ENCODE measurements at places on chromosomes 7 and 10.
A peak's percentile ranks its signal among the peaks of the same experiment; 100 is the strongest.

DNA sequence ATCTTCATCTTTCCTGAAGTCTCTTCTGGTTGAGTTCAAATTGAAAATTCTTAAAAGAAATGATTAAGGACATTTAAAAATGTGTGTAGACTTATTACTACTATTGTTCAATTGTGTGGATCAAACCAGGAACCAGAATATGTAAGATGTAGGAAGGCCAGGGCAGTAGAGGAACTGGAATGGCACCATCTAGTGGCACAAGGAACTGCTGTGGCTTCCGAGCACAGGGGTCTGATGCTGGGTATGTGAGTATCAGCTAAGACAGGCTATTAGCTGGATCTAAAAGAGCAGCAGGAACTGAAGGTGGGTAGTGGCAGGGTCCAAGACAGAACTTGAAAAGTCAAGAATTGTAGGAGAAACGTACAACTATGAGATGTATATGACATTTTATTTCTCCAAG, 247.3 kb downstream of the SEMA3A start:
- DNase-seq: no peak

- DNase-seq: no peak
Measured at GRCh38 chr7:499853-500485, 19.7 kb downstream of the PDGFA start.

GRCh38 chr10:119104654-119105015, 722 bp downstream of the DENND10 start:
- no peak for DNase-seq

DNA sequence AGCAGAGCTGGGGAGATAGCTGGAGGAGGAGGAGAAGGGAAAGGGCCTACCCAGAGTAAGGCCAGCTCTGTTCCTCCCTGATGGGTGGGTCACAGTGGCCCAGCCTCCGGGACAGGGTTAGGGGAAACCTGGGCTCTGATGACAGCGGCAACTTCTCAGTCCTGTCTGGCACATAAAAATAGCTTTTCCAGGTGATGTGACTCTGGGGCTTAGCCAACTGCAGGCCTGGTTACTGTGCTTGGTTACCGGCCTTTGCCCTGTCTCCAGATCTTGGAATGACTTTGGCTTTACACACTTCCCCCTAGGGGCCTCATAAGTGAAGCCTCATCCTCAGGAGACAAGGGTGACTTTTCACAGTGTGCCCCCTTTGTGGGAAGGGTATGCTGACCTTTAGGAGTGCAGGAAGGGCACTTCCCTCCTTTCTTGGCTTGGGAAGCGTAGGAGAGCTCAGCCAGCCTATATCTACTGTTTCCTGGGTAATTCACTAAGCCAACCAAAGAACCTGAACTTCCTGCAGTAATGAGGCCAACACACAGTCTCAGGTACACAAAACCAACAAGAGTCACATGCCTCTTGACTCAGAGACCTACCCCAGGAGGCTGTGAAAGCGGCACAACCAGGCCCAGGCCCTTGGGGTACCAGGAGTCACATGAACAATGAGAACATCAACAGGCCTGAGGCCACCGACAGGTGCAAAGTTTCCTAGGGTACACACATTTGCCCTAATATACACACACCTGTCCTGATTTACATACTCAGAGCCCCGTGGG, 11.7 kb upstream of the HILPDA start:
- DNase-seq: no peak

DNA sequence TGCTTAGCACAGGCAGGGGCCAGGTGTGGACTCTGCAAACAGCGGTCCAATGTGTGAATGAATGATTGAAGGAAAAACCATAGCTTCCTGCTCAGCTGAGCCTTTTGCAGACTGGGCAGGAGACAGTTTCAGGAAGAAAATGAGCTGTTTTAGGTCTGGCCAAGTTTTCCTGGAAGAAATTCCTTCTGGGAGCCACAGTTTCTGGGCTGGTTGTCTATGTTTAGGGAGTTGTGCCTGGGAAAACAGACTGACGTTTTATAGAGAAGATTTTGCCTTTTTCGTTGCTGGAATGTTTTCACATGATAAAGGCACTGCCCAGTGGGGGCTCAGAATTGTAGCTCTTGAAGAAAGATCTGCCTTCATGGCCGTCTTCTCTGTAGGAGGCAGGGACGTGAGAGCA, 255.1 kb downstream of the CCSER2 start:
- DNase-seq: no peak

DNA sequence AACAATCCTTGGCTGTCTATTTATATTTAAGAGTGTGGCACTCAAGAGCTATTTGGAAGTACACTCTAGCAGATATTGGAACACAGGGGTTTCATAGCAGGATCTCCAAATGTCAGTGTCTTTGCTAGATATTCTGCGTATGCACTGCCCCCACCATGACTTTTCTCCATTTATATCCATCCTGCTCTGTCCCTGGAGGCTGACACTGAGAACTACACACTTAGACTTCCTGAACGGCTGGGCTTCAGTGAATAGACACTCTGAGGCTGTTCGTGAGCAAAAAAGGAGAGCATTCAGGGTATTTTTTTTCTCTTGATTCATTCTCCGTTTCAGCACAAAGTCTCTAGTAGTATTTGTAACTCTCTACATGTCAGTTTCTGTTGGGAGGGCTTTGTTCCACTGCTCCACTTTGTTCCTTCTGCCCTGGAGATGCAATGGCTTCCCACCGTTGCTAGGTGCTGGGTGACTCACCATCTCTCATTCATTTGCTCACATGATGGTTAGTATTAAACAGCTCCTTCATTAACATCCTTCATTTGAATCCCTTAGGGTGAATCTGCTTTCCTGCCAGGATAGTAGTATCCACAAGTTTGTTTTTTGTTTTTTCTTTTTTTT, 155.9 kb upstream of the SLC13A1 start:
- no peak for DNase-seq

DNA sequence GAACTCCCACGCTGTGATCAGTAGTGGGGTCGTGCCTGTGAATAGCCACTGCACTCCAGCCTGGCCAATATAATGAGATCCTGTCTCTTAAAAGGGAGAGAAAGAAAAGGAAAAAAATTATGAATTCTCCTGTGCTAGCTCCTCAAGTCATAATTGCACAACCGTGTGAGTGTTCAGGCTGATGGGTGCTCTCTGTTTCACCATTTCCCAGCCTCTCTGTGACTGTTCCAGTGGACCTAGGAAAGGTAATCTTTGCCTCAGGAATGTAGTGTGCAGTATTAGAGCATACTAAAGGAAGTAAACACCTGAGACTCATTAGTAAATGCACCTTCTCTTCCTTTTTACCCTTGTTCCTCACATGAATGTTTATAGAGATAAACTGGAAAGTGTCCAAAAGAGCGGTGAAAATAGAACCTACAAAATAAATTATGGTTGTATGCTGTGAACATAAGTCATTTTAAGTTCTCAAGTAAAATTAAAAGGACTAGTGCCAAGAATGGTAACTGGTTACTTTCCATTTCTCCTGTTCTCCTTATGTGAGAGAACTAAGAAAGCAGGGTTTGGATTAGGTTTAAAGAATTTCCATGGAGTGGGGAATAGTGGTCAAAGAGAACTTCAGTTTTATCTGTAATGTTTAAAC, 42.7 kb downstream of the INPP5F start:
- no peak for DNase-seq

- no peak for DNase-seq
Measured at GRCh38 chr10:46328853-46329689, 42.3 kb downstream of the ANTXRL start.

GRCh38 chr7:39667341-39667923, 44.1 kb downstream of the RALA start:
- no peak for DNase-seq

- DNase-seq: no peak
Measured at GRCh38 chr10:119313644-119314043, 106.3 kb downstream of the GRK5 start.

DNA sequence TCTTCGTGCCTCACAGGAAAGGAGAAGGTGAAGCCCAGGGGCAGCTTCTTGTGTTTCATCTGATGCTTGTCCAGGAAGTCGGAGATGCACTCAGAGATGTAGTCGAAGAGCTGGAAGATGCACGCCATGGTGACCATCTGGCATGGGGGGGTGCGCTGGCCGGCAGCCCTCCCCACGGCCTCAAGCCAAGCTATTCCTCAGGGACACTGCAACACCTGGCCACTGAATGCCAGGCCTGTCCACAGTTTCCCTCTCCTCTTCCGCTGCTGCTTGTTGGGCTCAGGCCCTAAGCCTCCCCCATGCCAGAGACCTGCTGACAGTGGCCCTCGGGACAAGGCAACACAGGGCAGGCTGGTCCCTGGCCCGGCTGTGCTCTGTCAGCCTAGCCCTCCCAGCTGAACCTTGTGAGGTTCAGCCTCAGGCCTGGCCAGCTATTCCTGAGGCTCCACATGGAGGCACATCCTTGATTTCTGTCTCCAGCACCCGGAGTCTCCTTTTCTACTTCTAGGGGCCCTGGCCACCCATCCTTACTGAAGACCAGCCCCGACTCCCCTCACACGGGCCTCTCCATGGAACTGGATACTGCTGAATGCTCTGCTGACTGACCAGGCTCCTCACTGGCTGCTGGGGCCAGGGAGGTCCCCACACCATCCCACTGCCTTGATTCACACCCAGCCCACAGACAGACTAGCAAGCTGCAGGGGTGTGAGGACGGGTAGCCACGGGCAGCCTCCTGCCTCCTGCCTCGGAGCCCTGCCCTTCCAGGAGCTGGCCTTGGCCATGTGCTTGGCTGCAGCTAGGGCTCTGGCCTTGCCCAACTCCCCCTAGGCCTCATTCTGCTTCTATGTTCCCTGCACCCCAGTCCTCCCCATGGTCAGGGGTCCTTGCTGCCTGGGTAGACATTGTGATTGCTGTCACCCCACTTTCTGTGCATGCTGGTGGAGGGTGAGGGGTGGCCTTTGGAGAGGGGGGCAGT, 10.1 kb upstream of the MYL7 start:
- DNase-seq: no peak

- DNase-seq: no peak
Measured at GRCh38 chr7:44762300-44762699, 13.7 kb downstream of the ZMIZ2 start.

DNA sequence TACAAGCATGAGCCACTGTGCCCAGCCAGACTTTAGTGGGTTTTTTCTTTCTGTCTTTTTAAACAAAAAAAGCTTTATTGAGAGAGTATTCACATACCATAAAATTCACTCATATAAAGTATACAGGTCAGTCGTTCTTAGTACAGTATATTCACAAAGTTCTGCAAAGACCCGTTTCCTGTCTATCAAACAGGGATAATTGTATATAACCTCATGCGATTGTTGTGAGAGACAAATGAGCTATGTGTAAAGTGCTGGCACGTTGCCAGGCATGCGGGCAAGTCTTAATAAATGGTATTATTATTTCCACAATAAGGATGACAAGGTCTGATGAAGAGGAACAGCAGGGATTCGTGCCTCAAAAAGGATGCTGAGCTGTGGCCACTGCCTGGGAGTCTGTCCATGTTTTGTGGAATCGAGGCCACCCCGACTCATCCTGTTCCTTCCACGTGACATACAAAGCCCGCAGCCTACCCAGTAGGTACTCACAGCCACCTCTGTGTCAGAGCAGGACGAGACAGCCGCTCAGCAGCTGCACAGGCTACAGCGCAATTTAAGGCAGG, 51.6 kb downstream of the SMKR1 start:
- peak; percentile 15 for DNase-seq

GRCh38 chr10:15369256-15370211, 1.6 kb downstream of the FAM171A1 start:
- no peak for DNase-seq

DNA sequence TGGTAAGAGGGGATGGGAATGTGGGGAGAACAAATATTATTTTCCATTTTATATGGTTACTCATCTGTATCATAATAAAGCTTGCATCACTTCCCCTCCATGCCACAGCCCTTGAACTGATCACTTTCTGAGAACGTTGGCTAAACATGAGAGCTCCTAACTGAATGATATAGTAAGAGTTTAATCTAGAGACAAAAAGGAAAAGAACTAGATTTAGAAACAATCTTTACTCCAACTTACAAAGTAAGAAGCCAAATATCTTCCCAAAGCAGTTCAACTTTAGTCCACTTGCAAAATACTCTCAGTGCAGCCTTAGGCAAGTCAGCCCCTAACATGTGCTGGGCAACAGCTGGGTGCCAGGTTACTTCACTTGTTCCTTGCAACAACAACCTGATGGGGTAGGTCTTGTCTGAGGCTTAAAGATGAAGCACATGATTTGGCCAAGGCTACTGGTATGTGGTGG, 20.3 kb downstream of the SMURF1 start:
- no peak for DNase-seq

- no peak for DNase-seq
Measured at GRCh38 chr7:16205466-16205865, 215.9 kb downstream of the CRPPA start.

GRCh38 chr7:127214956-127215718, 37.6 kb downstream of the GRM8 start:
- DNase-seq: no peak

DNA sequence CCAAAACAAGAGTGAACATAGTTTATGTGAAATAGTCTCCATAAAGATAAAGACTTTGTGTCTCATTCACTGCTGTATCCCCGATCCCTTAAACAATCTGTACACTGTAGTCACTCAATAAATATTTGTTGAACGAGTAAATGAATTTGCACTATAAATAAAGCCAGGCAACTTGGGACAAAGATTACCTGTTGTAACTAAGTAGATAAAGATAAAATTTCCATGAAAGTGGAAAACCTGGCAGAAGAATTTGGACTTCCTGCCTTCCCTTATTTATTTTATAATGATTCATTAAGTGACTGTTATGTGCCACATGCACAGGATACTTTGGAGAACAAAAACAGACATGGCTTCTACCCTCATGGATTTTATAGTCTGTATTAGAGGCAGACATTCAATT, 277.7 kb upstream of the KAT6B start:
- no peak for DNase-seq

GRCh38 chr7:5694912-5695726, 86.3 kb downstream of the RNF216 start:
- peak; percentile 71 for DNase-seq

- no peak for DNase-seq
Measured at GRCh38 chr7:12524794-12525386, 45.6 kb upstream of the SCIN start.

DNA sequence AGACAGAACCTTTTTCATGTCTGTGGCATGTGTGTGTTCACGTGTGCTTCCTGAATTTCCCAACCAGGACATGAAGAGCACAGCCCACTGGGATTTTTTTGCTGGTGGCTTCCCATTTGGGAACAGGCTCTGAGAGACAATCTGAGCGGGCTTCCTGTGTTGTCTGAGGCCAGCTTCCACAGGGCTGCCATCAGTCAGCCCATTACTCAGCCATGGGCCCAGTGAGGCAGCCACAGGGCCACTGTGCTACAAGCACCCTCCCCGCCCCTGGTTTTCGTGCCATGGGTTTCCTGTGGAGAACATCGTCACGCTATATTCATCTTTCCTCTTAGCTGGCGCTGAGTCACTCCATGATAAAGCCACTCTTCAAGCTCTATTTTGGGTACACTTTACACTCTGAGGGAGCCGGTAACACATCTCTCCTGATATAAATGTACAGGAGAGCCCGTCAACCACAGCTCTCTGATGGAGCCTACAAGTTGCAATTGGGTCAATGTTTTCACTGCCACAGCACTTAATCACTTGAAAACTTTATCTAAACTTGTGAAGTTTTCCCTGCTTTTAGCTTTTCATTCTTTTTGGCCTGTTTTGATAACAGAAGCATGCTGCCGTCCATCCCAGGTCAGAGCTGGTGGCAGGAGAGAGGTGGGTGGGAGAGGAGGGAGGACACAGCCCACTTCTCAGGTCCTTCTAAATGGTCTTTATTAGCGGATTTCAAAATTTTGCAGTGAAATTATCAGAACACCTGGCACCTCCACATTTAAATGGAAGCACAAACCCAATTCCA, 96.9 kb downstream of the HIPK2 start:
- peak; percentile 58 for DNase-seq

Data from activated CD4-positive, alpha-beta T cell treated with anti-CD3 and anti-CD28 coated beads, Interleukin-2, amount 50 U/mL, for 4 hours (primary cell).